ENCODE measurements at places on chromosomes 12 and 14.

DNA sequence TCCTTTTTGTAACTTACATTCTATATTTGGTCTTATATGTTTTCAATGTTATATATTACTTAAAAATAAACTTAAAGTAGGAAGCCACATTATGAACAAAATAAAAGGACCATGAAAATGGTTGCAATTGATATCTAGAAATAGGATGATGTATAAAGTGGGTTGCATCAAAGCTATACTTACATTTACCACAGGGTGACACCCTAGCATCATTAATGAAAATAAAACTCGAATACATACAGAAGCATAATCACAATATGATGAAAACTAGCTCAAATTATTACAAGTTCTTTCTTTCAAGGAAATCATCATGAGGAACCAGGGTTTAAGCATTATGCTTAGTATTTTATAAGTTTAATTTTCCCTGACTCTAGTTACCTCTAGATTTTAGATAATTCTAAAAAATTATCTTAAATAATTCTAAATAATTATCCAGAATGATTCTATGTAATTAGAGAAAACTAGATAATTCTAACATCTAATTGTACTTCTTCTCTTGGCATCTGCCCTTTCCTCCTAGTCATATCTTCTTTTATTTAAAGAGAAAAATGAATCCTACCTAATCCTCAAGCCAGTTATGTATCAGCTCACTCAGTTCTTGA is 31.2 kb downstream of the TAS2R7 start:
- DNase-seq: no peak

DNA sequence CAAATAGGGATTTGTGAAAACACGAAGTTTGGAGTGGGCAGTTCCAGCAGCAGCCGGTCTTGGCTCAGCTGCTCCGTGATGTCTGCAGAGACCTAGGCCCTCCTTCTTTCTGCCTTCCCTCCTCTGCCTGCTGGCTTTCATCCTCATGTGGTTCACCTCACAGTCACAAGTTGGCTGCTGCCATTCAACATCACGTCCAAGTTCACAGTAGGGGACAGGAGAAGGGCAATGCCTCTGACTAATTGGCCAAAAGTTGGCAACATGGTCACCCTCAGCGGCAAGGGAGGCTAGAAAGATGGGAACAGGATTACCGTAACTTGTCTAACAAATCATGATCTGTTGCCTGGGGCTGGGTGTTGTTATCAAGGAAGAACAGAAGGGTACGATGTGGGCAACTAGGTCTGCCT is 7.8 kb upstream of the CACNA2D4 start:
- DNase-seq: no peak

- no peak for DNase-seq
These were observed 172.0 kb downstream of the C12orf75 start for GRCh38 chr12:105502426-105502930.

DNA sequence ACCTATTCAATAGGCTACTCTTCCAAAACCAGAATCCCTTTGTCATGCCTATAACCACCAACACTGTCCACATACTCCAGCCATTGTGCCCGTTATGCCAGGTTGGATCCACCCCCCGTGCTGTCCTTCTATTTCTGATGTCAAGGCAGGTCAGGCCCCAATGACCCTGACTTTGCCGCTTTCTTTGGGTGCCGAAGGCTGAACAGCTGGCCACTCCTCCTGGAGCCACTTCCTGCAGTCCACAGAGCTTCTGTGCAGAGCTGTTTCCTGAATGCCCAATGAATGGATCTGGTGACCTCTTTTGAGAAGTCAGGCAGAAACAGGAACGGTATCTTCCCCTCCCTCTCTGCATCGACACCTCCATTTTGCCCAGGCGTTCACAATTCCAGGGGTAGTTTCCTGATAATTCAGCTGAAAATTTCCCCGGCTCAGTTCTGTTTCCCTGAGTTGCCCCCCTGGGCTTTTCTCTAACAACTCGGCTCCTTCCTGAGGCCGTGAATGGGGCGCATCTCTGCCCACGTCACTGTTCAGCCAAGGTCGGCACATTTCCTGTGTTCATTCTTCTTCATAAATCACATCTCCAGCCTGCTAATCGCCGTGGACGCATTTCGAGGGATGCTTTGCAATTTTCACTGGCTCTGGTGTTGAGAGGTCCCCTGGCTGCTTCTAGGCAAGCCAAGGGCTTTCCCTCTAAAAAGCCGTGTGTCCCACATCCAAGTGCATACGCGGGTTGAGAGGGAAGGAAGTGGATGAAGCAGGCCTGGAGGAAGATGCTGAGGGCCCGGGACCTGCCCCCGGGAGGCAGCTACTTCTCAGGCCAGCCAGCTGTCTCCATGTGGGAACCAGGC is 86.5 kb downstream of the PAPOLA start:
- no peak for DNase-seq

DNA sequence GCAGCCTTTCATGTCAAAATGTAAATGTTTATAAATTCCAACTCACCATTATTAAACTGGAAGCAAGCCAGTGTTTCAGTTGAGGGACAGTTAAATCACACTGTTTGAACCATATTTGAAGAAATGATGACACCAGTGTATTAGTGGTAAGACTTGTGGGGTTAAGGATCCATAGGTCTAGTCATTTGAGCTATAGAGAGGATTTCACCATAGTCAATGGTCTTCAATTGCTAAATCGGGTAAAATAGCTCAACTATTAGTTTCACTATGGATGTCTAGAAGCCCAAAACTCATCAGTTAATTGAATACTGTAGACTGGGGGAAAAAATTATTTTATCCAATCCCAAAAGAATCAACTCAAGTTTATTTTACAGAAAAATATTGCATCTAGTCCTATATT is 659.1 kb downstream of the NRXN3 start:
- no peak for DNase-seq

- no peak for DNase-seq
These were observed 288.9 kb upstream of the CLEC14A start for GRCh38 chr14:38544776-38545175.

GRCh38 chr14:89164168-89165073 is 252.6 kb downstream of the FOXN3 start:
- no peak for DNase-seq

DNA sequence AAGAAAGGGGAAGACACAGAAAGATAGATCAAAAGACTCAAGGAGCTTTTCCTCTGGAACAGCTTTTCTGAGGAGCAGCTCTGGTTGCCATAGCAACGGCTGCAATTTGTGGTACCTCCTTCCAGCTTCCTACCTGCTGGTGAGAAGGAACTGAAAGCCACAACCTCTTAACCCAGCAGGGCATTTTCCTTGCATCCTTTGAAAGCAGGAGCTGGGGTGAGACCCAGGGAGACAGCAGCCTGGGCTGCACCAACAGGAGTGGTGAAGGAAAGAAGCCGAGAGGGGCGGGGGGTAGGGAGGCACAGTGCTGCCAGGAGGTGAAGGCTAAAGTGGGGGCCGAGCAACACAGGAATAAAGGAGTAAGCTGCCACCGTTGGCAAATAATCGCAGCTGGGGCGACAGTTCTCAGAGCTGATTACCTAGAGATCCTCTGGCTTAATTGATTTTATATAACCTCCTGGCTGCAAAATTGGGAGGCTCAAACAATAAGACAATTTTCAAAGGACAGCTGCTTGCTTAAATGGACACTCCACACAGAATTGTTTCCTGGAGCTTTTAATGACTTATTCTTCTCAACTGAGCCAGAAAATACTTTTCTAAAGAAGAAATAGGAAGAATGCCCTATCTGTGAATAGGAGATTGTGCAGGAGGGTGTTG is 129.4 kb downstream of the RPAP3 start:
- no peak for DNase-seq

DNA sequence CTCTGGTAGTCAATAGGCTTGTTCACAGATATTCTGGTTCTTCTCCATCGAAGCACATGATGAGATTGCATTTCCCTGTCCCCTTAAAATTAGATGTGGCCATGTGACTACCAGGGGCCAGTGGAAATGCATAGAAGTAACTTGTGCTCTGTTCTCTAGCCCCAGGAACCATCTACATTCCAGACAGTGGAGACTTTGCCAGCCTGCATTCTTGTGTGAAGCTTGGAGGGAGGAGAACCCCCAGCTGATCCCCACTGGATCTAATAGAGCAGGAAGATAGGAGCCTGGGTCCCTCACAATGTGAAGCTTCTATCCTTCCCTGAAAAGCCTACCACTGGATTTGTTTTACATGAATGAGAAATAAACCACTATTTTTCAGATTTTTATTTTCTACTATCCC is 130.1 kb downstream of the KITLG start:
- no peak for DNase-seq

GRCh38 chr12:100453951-100454350 is 19.7 kb upstream of the NR1H4 start:
- DNase-seq: no peak

Measured in activated T-cell treated with anti-CD3 and anti-CD28 coated beads, Interleukin-2, amount 50 U/mL, for 4 hours (primary cell).